ENCODE measurements at places on chromosomes 12 and 14. TPM values are rescaled to one million over a fixed set of nuclear protein-coding genes. Genes with fewer than 3 reads are reported as not detected.

WDR20 gene
- 12.9 TPM for total RNA-seq

GRCh38 chr12:129558036-129558435 is 345.8 kb downstream of the TMEM132D start:
- no peak for DNase-seq

CPNE6 gene
- total RNA-seq = not detected

RNASE3 gene
- not detected for total RNA-seq

- no peak for DNase-seq
These were observed 78.2 kb upstream of the BCL2L14 start for GRCh38 chr12:11992515-11992914.

DNA sequence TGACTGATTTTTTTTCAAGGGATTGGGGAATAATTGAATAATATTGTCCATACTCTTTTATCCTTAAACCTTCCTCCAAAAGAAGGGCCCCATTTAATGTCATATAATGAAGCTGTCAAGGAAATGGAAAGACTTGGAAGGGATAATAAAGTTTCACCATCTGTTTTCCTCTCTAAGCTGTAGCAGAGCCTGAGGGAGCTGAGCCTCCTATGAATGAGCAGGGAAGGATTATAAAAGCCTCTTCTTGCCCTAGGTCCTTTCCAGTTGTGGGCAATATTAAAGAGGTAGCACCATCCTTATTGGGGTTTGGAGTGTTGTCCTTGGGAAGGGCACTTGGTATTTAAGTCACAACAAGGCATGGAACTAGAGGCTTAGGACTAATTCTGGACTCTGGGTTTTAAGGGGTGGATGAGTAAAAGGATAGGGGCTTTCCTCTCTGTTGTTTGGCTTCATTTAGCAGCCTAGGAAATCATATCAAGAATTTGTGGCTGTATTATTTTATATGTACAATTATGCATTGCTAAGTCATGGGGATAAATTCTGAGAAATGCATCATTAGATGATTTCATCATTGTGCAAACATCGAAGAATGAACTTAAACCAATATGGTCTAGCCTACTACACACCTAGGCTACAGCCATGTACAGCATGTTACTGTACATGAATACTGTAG is 408.5 kb upstream of the DCN start:
- no peak for DNase-seq

DNA sequence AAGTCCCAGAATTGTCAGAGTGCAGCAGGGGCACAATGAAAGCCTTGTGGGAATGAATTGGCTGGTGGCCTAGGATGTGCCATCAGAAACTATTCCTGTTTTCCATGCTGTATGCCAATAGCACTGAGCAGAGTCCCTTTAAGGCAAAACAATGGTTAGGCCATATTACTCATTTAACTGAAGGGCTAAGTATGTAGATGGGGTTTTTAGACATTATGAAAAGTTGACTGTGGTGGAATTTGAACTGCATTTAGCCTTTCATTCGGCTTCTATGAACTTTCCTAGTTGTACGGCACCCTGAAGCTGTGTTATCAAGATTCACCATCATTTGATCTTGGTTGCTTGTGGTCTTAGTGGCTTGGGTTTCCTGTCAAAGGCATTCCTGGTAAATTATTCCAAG is 24.8 kb downstream of the IL26 start:
- DNase-seq = no peak

DNA sequence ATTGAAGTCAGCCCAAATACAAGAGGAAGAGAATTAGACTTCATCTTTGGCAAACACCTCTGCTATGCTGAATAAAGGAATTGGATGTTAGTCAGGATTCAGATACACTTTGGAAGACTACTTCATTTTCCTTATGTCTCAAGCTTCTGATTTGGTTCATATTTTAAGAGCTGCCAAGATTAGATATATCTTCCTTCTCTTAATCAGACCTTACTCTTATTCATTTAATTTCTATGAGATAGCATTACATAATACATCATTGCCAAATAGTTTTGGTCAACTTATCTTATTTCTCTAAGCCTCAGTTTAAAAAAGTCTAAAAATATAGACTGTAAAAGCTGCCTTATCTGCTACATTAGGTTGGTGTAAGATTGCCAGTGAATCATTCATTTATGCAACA is 330.6 kb upstream of the NAV3 start:
- peak; percentile 85 for DNase-seq

DNA sequence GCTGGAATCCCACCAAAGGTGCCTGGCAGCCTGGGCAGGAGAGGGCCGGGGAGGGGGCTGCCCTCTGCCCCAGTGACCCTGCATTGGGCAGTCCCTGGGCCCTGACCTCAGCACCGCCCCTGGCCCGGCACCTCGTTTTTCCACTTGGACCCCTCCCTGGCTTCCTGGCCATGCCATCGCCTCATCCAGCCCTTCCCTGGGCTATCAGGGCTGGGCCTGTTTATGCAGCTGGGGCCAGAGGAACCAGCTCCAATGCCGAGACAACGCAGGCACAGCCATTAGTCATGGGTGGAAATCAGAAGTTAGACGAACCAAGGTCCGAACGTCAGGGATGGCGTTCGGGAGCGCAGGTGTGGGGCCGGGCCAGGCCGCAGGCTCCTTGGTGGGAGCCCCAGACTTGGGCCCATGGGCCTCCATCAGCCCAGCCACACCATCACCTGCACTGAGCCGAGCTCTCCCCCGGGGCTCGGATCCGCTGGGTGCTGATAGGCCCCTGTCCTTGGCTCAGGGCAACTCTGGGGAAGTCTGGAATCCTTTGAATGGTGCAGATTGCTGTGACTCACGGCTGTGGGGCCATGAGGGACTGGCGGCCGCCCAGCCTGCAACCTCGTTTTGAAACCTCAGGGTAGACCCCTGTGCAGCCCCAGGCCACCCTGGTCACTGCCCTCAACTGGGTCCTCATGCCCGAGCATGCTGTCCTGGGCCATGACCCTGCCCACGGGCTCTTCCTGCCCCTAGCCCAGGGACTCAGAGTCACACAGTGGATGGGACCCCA is 169.4 kb downstream of the KIF26A start:
- DNase-seq = no peak

DNA sequence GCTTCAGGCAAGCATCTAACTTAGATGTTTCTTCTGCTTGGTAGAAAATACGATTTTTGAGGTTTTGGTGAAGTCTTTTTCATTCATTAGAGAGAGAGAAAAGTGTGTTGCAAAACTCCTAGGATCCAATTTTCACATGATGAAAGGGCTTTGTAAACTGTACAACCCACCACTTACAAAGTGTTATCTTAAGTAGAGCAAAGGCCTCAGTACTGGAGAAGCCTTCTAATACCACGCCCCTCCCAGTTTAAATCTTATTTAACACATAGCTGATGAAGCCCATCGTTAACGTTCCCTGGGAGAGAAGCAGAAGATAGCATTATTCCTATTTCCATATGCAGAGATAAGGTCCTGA is 869 bp downstream of the APOLD1 start:
- DNase-seq = no peak

DNA sequence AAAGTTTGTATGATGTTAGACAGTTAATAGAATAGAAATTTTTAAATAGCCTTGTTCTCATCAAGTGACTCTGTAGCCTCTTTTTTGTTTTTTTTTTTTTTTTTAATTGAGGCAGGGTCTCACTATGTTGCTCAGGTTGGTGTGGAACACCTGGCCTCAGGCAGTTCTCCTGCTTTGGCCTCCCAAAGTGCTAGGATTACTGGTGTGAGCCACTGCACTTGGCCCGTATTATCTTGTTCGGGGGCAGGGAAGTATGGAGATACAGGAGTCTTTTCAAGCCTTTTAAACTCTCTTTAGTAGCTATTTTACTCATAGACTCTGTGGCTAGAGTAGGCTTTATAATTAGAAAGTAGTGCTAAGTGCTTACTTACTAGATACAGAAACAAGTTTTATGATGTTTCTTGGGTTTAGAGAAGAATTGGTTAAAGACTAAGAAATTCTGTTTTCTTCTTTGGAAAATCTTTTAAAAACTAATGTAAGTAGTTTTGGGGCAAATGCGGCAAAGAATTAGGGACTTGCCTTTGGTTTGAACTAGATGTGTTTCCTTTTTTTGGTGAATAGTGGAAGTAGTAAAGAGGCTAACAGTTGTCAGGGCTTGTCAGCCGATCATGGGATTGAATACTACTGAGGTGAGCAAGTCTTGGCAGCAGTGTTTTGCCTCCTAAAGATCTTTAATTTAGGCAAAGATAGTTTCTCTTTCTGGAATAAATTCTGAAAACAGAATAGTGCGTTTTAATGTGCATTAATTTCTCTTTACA is 31.3 kb downstream of the FBXO34 start:
- DNase-seq = peak; percentile 16

GRCh38 chr14:93937519-93937918 is 10.4 kb downstream of the FAM181A start:
- DNase-seq = no peak

ADGRD1 gene
- 22.3 TPM for total RNA-seq

CIROP gene
- total RNA-seq = not detected

DNA sequence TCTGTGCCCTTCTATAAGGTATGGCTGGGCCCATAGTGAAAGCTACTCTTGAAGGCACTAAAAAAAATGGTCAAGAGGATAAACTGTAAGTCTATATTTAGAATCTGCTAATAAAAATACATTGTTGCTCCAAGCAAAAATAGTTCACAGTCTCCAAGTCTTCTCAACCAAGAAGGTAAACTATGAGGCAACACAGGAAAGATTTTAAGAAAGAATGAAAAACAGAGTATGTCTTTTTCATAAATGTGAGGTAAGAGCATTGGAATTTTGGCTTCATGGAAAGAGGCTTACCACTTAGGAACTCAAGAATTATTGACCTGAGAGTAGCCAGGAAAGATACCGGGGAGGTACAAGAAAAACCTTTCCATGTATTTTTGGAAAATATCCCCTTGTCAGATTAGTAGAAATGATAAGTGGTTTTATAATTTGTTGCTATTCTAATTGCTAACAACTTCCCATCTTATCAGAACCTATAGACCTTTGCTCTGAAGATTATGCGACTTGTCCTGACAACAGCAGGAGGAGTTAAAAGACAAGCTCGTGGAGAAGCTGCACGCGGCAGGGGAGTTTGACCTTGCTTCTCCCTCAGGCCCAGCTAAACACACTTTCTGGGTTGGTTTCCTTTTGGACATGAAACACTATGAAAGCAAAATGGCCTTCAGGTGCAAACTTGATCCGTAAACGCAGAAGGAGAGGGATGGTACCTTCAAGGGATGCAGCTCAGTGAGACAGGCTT is 238.1 kb downstream of the FOXN3 start:
- peak; percentile 62 for DNase-seq

- no peak for DNase-seq
These were observed 11.5 kb downstream of the PSMB5 start for GRCh38 chr14:23023022-23023794.

- peak; percentile 68 for DNase-seq
These were observed 5.5 kb downstream of the DUSP6 start for GRCh38 chr12:89346741-89347324.

DNA sequence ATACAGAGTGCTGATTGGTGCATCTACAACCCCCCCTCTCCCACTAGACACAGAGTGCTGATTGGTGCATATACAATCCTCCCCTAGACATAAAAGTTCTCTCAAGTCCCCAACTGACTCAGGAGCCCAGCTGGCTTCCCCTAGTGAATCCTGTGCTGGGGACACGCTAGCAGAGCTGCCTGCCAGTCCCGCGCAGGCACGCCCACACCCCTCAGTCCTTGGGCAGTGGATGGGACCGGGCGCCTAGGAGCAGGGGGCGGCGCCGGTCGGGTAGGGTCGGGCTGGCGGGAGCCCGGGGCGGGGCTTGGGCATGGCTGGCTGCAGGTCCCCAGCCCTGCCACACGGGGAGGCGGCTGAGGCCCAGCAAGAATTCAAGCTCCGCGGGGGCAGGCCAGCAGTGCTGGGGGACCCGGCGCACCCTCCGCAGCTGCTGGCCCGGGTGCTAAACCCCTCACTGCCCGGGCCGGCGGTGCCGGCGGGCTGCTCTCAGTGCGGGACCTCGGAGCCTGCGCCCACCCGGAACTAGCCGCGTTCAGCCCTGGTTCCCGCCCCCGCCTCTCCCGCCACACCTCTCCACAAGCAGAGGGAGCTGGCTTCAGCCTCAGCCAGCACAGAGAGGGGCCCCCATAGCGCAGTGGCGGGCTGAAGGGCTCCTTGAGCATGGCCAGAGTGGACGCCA is 64.3 kb upstream of the DDHD1 start:
- DNase-seq = peak; percentile 31

DNA sequence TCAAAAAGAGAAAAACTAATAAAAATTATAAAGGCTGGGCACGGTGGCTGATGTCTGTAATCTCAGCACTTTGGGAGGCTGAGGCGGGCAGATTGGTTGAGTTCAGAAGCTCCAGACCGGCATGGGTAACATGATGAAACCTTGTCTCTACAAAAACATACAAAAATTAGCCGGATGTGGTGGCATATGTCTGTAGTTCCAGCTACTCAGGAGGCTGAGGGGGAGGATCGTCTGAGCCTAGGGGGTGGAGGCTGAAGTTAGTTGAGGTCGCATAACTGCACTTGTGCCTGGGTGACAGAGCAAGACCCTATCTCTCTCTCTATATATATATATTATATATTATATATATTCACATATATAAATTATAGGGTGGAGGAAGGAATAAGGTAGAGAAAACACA is 32.5 kb upstream of the ANO2 start:
- DNase-seq = no peak

GRCh38 chr12:6334940-6335450 is 6.9 kb downstream of the TNFRSF1A start:
- DNase-seq = peak; percentile 23

A2M gene
- total RNA-seq = 0.54 TPM

DNA sequence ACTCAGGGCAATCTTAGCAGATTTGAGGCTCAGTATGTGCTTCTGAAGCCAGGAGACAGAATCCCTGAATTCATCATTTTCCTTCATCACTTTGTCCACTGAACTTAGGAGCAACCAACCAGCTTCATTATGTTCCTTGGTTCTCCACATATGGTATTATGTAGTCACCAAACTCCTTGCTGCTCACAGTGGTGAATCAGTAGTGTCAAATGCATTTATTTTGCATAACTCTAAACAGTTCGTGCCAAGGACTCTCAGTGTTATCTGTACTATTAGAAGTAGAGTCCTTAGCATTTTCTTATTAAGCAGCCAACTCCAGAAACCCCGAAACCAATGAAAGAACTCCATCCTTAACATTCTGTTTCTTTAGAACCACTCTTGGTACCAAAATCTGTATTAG is 466.9 kb upstream of the RGS6 start:
- DNase-seq = peak; percentile 54

DNA sequence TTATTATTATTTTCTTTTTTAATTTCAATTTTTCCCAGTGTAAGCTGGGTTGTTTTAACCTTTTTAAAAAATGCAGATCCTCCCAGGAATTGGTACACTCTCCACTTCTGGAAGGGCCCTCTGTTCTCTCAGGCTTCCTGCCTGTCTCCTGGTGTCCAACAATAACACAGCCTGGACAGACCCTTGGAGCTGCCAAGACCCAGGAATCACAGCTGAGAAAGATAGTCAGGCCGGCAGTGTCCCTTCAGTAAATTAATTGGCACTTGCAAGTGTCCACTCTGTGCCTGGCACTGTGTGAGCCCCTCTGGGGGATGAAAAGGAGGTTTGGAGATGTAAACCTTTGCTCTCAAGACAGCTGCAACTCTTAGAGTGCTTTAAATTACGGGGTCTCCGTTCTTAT is 113.3 kb downstream of the SMOC1 start:
- no peak for DNase-seq

NRXN3 gene
- total RNA-seq = 0.18 TPM

GRCh38 chr12:7709969-7710675 is 1.1 kb upstream of the DPPA3 start:
- no peak for DNase-seq
